Brain (organoid and tissue), 16 donors: ENCODE measurements at places on chromosomes 3 and 15.

DNA sequence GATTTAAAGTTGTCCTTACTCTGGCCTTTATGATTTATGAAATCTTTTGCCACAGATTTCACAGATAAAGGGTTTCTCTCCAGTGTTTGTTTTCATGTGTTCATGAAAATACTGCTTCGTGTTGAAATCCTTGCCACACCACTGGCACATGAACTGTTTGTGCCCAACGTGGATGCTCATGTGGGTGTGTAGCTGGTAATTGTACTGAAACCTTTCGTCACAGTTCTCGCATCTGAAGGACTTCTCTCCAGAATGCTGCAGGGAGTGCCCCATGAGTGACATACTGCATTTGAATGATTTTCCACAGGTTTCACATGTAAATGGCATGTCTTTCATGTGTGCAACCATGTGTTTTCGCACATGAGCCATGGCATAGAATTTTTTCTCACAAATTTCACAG is 111.9 kb downstream of the DOCK3 start:
- no peak for DNase-seq

GRCh38 chr15:70875001-70875782 is 17.0 kb downstream of the THAP10 start:
- DNase-seq, result peak; percentile 44

GRCh38 chr3:14435175-14436014 is 33.0 kb downstream of the SLC6A6 start:
- no peak for DNase-seq

- DNase-seq, result no peak
These were observed 566.2 kb downstream of the MAGI1 start for GRCh38 chr3:65472501-65472900.

- DNase-seq, result no peak
These were observed 399.2 kb downstream of the LRTM1 start for GRCh38 chr3:54528668-54529067.

DNA sequence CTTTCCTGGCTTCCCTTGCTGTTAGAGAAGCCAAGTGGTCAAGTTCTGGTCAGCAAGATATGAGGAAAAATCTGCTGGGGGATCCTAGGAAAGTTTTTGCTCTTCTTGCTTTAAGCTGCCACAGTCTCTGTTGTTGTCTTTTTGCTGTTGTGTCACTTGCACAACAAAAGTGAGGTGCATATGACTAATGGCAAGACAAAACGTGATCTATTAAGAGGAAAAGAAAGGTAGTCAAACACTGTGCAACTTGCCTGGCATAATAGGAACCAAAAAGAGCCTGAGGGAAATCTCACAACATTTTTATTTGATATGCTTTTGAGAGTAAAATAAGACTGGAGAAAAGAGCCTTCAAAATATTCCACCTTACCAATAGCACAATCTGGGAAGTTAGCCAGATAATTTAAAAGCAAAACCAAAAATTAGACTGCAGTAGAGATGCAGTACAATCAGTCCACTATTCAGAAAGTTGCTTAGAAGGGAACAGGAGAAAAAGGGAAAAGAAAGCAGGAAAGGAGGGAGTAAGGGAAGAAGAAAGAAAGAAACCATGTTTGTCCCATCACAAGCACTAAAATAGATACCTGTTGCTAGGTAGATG is 110.0 kb upstream of the SLC4A7 start:
- DNase-seq, result no peak

- DNase-seq, result no peak
These were observed 36.5 kb downstream of the QTRT2 start for GRCh38 chr3:114093016-114093380.

DNA sequence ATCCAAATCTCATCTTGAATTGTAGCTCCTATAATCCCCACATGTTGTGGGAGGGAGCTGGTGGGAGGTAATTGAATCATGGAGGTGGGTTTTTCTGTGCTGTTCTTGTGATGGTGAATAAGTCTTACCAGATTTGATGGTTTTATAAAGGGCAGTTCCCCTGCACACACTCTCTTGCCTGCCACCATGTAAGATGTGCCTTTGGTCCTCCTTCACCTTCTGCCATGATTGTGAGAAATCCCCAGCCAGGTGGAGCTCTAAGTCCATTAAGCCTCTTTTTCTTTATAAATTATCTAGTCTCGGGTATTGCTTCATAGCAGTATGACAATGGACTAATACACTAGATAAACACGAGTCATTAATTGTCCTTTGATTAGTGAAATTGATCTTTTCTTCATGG is 214.5 kb upstream of the CFAP20DC start:
- no peak for DNase-seq

GRCh38 chr15:38996111-38996631 is 431.6 kb upstream of the RASGRP1 start:
- no peak for DNase-seq

GRCh38 chr3:173733029-173733652 is 335.6 kb downstream of the NLGN1 start:
- peak; percentile 80 for DNase-seq

DNA sequence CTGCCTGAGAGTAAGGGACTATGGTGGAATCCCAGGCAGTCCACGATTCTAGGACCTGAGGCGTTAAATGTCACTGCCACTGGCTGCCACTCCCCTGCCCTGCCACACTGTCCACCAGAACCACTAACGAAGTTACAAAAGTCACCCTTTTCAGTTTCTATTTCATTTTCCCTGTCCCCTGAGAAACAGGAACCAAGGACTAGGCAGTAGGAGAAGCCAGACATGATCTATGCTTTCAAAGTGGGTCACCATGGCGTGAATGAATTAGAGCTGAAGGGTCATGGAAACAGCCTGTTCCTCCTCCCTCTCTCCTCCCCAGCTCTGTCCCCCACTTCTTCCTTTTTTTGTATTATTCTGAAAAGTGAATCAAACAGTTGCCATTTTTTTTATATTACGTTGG is 9.1 kb upstream of the ADPRH start:
- no peak for DNase-seq

DNA sequence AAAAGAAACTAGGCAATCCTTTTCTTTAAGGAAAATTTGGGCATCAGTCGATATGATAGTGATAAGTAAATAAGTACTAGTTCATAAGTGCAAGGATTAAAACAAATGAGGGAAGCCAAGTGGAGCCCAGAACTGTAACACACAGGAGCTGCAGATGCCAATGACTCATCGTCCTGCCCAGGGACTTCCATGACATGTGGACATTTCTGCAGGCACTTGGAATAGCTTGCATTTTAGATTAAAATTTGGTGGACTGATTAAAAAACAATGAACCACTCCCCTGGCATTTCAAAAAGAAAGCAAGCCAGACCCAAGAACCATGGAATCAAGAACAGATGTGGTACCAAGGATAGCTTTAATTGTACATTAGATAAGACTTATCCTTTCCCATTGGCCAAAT is 2.9 kb downstream of the SAMD7 start:
- no peak for DNase-seq

GRCh38 chr3:46734773-46735172 is 17.1 kb upstream of the PRSS50 start:
- no peak for DNase-seq

GRCh38 chr15:81612631-81613030 is 238.6 kb upstream of the TMC3 start:
- no peak for DNase-seq

- no peak for DNase-seq
These were observed 55.2 kb downstream of the TBL1XR1 start for GRCh38 chr3:177141899-177142646.

DNA sequence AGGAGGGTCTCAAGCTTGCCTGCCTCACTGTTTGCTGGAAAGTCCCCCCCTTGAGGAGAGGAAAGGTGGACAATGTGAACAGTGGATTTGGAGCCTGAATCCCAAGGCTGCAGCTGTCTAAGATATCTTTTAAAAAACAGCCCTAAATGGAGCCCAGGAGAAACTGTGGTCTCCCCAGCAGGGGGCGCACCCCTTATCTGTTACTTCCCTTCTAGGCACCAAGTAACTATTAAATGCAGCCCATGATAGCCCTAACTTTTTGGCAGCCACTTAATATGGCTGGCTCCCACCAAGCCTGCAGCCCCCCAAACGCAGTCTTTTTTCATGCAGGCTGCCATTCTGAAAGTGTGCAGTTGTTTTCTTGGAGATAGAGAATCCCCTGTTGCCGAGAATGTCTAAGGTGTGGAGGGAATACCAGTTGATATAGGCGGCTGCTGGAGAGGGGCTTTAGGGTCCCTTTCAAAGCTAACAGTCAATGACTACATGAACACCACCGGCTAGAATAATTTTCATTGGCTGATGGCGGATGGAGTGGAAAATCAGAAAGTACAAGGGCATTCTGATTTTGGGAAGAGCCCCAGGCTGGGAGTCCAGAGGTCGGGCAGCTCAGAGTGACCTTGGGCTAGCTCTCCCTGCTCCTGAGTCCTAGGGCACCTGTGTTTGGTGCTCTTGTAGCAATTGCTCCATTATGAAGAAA is 1.3 kb downstream of the RHCG start:
- DNase-seq, result no peak

DNA sequence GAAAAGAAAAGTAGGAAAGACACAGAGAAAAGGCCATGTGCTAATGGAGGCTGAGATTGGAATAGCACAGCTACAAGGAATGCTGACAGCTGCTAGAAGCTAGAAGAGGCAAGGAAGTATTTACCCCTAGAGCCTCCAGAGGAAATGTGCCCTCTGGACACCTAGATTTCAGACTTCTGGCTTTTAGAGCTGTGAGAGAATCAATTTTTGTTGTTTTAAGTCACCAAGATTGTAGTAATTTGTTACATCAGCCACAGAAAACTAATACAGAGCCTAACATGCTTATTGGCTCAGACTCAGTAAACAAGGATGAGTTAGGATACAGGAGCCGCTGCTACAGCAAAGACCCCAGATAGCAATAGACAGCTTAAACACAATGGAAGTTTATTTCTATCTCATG is 33.1 kb upstream of the GLCE start:
- no peak for DNase-seq

- DNase-seq, result no peak
These were observed 6.9 kb upstream of the NME9 start for GRCh38 chr3:138336454-138336999.

DNA sequence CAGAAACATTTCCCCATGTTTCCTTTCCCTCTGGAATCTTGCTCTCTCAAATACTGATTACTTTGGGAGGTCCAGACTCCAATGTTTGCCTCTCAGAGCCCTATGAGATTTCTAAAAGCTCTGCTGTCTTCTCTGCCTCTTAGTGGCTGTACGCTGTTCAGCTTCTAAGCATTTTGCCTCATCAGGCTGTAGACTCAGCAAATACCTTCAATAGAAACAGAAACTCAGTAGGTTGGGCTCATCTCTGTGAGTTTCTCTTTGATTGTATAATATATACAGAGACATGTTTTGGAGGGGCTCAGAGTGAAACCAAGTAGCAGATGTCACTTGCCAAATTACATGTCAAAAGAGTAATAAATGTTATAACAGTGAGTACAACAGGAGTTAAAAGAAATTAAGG is 380.8 kb upstream of the MEIS2 start:
- no peak for DNase-seq

DNA sequence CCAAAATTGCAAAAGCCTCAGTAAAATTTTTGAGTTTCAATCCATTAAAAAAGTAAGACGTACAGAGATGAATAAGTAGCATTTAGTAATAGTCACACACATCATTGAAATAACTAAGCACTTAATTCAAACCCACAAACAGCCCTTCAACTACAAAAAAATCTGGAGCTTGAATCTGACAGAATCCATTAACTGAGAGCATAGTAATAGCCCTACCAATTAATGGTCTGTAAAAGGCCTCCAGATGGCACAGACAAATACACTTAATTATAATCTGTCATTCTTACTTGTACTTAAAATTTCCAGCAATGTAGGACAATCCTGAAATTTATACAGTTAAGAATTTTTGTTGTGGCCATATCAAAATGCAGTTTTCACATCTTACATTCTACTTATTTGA is 246.9 kb downstream of the VGLL3 start:
- DNase-seq, result no peak

DNA sequence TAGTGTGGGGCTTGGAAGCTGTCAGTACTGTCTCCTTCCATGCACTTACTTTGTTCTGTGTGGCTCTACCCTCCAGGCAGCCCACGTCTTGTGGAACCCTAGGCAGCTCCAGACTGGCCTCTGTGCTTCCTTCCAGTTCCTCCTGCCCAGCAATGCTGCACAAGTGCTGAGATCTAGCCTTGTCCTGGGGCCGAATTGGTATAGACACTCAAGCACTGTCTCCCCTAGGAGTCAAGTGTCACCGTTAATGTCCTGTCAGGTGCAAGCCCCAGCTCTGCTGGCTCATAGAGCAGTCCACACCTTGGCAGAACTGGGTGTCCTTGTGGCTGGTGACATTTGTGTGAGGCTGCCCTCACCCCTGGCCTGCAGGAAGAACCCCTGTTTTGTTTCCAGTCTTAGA is 130.1 kb downstream of the EEFSEC start:
- DNase-seq, result no peak

DNA sequence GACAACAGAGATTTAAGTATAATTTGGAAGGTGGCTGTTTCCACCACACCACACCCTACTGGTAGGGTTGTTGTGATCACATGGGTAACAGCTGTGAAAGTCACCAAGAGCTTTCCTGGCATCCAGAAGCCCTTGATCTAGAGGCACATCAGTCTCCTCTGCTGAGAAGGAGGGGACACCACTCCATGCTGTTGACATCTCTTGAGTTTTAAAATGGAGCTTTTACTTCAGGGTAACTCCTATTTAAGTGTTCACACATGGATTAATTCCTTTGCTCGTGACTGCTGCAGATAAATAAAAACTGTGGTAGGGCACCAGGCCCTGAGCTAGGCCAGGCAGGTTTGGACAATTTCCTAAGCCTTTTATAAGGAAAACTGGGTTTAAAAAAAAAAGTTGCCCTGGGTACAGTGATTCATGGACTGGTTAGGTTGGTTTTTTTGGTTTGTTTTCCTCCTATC is 7.5 kb downstream of the EXOSC7 start:
- no peak for DNase-seq

DNA sequence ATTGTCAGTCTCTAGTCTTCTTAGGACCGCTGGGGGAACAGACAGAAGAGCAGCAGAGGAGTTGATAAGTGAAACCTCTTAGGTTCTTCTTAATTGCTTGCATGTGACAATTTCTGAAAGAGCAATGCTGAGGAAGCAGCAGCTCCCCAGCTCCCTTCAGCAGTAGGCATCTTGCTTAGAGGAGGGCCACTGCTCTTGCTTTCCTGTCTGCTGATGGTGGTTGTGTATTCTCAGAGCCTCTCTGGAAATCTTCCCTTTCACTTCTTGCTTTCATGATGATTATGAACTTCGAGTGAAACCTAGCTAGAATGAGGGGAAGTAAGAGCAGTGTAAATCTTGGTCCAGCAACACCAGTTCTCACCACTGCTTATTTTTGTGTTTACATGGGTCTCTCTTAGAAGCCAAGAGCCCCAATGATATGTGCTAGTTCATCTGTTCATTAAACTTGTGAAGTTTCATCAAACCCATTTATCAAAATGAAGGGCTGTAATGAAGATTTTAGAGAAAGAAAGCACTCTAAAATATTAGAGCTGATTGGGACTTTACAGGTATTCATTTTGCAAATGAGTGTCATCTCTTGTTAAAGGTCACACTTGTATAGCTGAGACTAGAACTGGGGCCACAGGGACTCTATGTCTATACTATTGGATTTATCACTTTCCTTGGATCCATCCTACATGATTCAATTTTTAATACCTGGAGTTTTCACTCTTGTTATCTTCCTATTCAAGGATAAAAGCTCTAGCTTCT is 246.7 kb downstream of the LPP start:
- no peak for DNase-seq

GRCh38 chr15:46328821-46329220 is 694.0 kb downstream of the SQOR start:
- DNase-seq, result no peak

- peak; percentile 51 for DNase-seq
These were observed 17.4 kb downstream of the CSPG4 start for GRCh38 chr15:75695220-75695619.

GRCh38 chr3:171622126-171622525 is 161.9 kb upstream of the TNIK start:
- DNase-seq, result no peak
